Hair follicular keratinocyte (primary cell): ENCODE measurements at places on chromosomes 5 and 9. TPM values are rescaled to one million over a fixed set of nuclear protein-coding genes. Genes with fewer than 3 reads are reported as not detected.

Gene PAPPA
- 0.78 and 1.3 TPM in 2 replicates for total RNA-seq

Gene LAMC3
- 0.08 and 1.8 TPM in 2 replicates for total RNA-seq

Gene CORO2A
- total RNA-seq: 21.3 and 22.3 TPM in 2 replicates

Gene ZNF608
- total RNA-seq: 0.95 and 3.5 TPM in 2 replicates

Gene LCP2
- not detected in 2 replicates for total RNA-seq

Gene TLR4
- not detected in 2 replicates for total RNA-seq

Gene TMC1
- total RNA-seq: not detected in 2 replicates

Gene BTNL3
- total RNA-seq: not detected in 2 replicates

Gene SLC27A4
- total RNA-seq: 32.6 and 38.4 TPM in 2 replicates

Gene PLPP7
- total RNA-seq: 0.08 and 0.23 TPM in 2 replicates

Gene LCN6
- not detected in 2 replicates for total RNA-seq

Gene FBN2
- 29.7 and 51.2 TPM in 2 replicates for total RNA-seq

Gene TPPP
- 0.49 and 0.94 TPM in 2 replicates for total RNA-seq

Gene OLFM1
- 1.2 TPM in 1 of 2 replicates, not detected in the other for total RNA-seq

Gene IL4
- not detected in 2 replicates for total RNA-seq

Gene ZFP62
- 9.0 and 13.3 TPM in 2 replicates for total RNA-seq

Gene HCN1
- not detected in 2 replicates for total RNA-seq

Gene ST8SIA4
- total RNA-seq: 0.08 and 0.76 TPM in 2 replicates

Gene PLAC8L1
- total RNA-seq: 0.23 TPM in 1 of 2 replicates, not detected in the other

Gene LRRC70
- total RNA-seq: not detected in 2 replicates

Gene SPATA31A3
- not detected in 2 replicates for total RNA-seq

Gene LECT2
- not detected in 2 replicates for total RNA-seq

Gene CDHR2
- not detected in 2 replicates for total RNA-seq

Gene ORM2
- not detected in 2 replicates for total RNA-seq
